T-cell (primary cell): ENCODE measurements at places on chromosomes 5 and 9. TPM values are rescaled to one million over a fixed set of nuclear protein-coding genes. Genes with fewer than 3 reads are reported as not detected.

DNA sequence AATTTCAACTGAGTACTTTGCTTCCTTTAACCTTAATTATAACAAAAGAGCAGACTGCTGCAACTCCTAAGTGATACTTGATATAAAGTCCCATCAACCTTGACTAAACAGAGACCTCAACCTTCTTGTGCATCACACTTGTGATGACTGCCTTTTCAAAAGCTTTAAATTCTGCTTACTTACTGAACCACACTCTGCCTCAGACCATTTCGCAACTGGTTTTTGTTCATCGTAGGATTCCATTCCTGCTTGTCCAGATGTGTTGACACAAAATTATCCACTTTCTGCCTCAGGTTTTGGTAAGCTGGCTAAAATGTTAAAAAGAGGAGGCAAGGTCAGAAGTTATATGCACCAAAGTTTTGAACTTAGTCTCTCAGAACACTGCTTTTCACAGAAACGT is 3.5 kb downstream of the BOD1 start:
- no peak overlapping the region for H3K27ac ChIP-seq
- peaks cover 3% of the 10 kb centered on the region for H3K36me3 ChIP-seq
- H3K4me1 ChIP-seq = peaks cover 18% of the 10 kb centered on the region
- H3K4me3 ChIP-seq = no peak overlapping the region
- no peaks in the 10 kb centered on the region for H3K27me3 ChIP-seq

DNA sequence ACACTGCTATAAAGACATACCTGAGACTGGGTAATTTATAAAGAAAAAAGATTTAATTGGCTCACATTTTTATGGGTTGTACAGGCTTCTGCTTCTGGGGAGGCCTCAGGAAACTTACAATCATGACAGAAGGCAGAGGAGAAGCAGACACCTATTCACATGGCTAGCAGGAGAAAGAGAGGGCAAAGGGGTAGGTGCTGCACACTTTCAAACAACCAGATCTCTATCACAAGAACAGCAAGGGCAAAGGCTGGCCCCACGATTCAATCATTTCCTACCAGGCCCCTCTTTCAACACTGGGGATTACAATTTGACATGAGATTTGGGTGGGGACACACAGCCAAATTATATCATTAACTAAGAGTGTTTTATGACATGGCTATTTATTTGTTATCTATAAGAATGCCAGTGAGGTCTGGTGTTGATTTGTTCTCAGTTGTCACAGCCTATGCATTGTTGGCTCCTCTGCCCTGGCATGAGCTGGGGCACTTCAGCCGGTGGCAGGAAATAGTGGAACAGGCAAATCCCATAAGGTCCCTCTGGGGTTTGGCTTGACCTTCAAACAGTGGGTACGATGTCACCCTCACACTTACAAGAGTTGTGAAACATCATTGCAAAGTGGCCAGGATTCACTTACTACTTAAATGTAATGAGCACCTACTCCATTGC is 44.1 kb downstream of the SPARC start:
- no peak for DNase-seq
- H3K36me3 ChIP-seq = no peaks in the 10 kb centered on the region
- H3K27ac ChIP-seq = no peak overlapping the region

Gene TAS2R1
- not detected for total RNA-seq

- H3K4me3 ChIP-seq = peak within 1 kb of the TSS; percentile 72
- H3K27ac ChIP-seq = no peak within 1 kb of the TSS
- peaks cover 5% of the 10 kb centered on the region for H3K27me3 ChIP-seq
- no peak for DNase-seq
- H3K36me3 ChIP-seq = no peaks in the 10 kb centered on the region
- peaks cover 10% of the 10 kb centered on the region for H3K4me1 ChIP-seq
Observed at GRCh38 chr9:16870596-16871335, at the start of gene BNC2. BNC2 (minus strand) TSS chr9:16870670; CDS start chr9:16870648, 22 bp downstream.

Gene STK32A
- total RNA-seq = not detected

DNA sequence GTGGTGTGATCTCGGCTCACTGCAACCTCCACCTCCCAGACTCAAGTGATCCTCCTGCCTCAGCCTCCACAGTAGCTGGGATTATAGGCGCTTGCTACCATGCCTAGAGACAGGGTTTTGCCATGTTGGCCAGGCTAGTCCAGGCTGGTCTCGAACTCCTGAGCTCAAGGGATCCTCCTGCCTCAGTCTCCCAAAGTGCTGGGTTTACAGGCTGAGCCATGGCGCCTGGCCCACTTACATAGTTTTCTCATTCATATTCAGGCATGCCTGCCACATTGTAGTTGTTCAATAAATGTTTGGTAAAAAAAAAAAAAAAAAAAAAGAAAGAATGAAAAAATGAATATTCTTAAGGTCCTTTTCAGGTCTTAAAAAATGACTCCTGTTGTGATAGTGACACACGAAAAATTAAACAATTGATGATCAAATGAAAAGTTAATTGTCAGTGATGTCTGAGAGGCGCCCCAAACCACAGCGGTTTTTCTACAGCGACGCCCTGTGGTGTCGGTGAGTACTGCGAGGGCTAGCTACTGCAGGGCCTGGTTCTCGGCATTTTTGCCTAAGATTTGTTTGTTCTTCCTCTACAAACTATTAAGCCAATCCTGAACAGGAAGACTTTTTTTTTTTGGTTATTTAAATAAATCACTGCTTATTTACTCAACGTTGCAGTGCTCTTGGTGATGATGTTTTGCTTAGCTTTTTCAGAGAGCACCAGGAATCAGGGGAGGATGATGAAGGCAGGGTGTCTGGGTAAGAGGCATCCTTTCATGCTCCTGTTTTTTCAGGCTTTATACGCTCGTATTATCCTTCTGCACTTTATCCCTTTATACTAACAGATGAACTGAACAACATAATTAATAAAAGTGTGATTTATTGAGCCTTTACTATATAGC is 67.0 kb upstream of the DPYSL3 start:
- no peaks in the 10 kb centered on the region for H3K4me1 ChIP-seq
- DNase-seq = no peak
- no peaks in the 10 kb centered on the region for H3K36me3 ChIP-seq
- no peak overlapping the region for H3K27ac ChIP-seq

- H3K27me3 ChIP-seq = no peaks in the 10 kb centered on the region
- no peak for DNase-seq
- H3K4me3 ChIP-seq = no peak overlapping the region
- no peak overlapping the region for H3K27ac ChIP-seq
- H3K4me1 ChIP-seq = peaks cover 9% of the 10 kb centered on the region
Observed at GRCh38 chr9:112784020-112784785, 33.6 kb downstream of the SNX30 start.

DNA sequence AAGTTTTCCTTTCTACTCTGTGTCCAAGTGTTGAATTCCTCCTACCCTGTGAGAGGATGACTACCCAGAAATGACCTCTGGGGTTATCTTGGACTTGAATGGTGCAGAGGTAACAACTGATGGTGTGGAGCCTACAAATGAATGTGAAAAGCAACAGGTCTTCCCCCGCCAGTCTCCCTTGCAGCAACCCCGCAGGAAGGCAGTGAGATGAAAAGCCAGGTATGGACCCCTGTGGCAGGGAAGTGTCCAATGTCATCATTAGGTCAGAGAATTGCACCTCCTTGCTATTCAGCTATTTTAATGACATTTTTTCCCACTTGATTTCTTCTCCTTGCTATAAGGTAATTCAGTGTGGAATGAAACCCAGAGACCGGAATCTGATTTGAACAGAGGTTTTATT is 58.5 kb downstream of the MAT2B start:
- H3K27ac ChIP-seq = no peak overlapping the region
- no peaks in the 10 kb centered on the region for H3K36me3 ChIP-seq
- peaks cover 23% of the 10 kb centered on the region for H3K27me3 ChIP-seq
- H3K4me3 ChIP-seq = no peak overlapping the region
- peaks cover 14% of the 10 kb centered on the region for H3K4me1 ChIP-seq
- no peak for DNase-seq

Gene PCA3
- not detected for total RNA-seq
